ENCODE measurements at places on chromosomes 5 and 9. TPM values are rescaled to one million over a fixed set of nuclear protein-coding genes. Genes with fewer than 3 reads are reported as not detected.

DNA sequence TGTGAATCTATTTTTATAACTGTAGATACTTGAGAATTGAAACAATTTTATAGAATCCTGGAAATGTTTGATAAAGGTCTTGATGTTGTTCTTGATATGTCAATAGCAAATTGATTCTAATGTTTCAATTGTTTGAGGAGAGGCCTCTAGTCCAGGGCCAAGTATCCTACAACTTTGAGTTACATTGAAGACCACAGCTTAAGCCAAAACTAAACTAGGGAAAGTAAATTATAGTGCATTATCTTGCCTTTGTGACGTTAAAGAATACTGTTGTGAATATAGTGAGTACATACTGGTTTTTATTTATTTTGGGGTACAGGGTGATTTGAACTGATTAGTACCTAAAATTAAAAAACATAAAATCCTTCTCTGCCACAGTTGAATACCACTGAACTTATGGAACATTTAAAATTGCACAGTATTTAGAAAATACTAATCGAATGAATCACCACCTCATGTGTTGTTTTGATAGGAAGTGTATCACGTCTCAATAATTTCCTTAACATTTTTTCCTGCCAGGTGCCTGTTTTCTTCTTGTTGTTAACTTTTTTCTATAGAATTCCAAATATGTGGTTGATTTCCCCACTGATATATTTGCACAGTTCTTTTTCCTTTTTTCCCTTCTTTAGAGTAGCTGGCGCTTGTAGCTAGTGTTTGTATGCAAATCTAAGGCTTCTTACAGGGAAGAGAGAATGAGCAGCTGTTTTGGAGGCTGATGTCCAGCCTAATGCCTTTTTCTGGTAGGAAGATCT is 12.5 kb downstream of the ARHGEF28 start:
- DNase-seq: no peak

Gene HOMER1
- total RNA-seq: 12.6 TPM

Gene LRRC70
- 1.5 TPM for total RNA-seq

- DNase-seq: no peak
Measured at GRCh38 chr9:131125038-131125287, 423 bp upstream of the NUP214 start.

DNA sequence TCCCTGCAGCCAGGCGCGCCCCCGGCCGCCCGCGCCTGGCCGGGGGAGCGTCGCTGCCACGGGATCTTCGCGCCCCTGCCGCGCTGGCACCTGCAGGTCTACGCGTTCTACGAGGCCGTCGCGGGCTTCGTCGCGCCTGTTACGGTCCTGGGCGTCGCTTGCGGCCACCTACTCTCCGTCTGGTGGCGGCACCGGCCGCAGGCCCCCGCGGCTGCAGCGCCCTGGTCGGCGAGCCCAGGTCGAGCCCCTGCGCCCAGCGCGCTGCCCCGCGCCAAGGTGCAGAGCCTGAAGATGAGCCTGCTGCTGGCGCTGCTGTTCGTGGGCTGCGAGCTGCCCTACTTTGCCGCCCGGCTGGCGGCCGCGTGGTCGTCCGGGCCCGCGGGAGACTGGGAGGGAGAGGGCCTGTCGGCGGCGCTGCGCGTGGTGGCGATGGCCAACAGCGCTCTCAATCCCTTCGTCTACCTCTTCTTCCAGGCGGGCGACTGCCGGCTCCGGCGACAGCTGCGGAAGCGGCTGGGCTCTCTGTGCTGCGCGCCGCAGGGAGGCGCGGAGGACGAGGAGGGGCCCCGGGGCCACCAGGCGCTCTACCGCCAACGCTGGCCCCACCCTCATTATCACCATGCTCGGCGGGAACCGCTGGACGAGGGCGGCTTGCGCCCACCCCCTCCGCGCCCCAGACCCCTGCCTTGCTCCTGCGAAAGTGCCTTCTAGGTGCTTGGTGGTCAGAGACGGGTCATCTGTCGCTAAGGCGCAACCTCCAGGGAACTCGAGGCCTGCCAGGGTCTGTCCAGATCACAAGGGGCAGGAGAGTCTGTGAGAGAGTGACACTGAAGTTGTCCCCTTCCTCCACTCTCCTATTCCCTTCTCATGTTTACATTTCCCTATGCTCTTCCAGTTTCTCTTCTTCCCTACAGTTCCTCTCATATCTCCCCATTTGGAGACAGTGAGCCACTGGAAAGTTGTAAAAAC is 1.3 kb downstream of the GPR150 start:
- no peak for DNase-seq

All from SK-MEL-5 (cell line).